Activated T-helper 2 cell treated with anti-CD3 and anti-CD28 coated beads, Interferon-gamma antibody, Interleukin-2, Interleukin-4, amounts not matched to agents 10 μg/mL and 5 μg/mL and 100 μg/mL, durations not matched to agents 14 hours and 24 hours and 36 hours (primary cell): ENCODE measurements at places on chromosomes 13 and 19. TPM values are rescaled to one million over a fixed set of nuclear protein-coding genes. Genes with fewer than 3 reads are reported as not detected.

Gene LYPD3
- total RNA-seq: 2.5 and 3.0 TPM in 2 replicates

Gene ZNF708
- total RNA-seq: 11.0 and 12.1 TPM in 2 replicates

DNA sequence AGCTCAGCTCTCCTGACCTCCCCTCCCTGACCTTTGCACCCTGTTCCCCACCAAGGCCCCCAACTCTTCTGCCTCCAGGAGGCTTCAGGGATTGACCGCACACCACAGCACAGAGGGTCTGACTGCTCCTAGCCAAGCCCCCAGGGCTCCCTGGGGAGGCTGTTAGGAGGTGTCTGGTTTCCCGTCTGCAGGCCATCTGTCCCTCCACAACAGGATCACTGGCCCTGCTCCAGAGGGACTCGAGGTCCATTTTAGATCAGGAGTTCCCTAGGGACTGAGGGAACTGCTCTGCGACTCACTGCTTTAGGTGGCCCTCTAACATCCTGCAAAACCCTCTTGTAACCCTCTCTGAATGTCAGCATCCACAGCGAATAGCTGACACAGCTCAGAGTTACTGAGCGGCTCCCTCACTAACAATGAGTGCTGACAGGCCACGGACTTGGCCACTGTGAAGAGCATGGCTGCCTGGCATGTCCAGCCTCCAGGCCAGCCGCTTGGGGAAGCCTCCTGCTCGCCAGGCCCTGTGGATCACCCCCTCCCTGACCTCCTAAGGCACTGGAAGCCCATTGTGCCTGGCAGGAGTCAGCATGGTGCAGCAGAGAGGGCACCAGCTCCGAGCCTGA, 17.7 kb downstream of the GRIK5 start:
- H3K36me3 ChIP-seq: no peaks in the 10 kb centered on the region
- no peak overlapping the region for H3K27ac ChIP-seq
- no peaks in the 10 kb centered on the region for H3K27me3 ChIP-seq
- no peak for DNase-seq

GRCh38 chr13:48808683-48809082, 155.0 kb downstream of the CYSLTR2 start:
- H3K4me3 ChIP-seq: no peak overlapping the region
- no peak overlapping the region for H3K27ac ChIP-seq

- no peaks in the 10 kb centered on the region for H3K27me3 ChIP-seq
- no peaks in the 10 kb centered on the region for H3K4me1 ChIP-seq
- no peaks in the 10 kb centered on the region for H3K36me3 ChIP-seq
- H3K4me3 ChIP-seq: no peak overlapping the region
- no peak overlapping the region for H3K27ac ChIP-seq
- DNase-seq: no peak
These were observed 45.1 kb downstream of the PCDH20 start for GRCh38 chr13:61370520-61370919.

DNA sequence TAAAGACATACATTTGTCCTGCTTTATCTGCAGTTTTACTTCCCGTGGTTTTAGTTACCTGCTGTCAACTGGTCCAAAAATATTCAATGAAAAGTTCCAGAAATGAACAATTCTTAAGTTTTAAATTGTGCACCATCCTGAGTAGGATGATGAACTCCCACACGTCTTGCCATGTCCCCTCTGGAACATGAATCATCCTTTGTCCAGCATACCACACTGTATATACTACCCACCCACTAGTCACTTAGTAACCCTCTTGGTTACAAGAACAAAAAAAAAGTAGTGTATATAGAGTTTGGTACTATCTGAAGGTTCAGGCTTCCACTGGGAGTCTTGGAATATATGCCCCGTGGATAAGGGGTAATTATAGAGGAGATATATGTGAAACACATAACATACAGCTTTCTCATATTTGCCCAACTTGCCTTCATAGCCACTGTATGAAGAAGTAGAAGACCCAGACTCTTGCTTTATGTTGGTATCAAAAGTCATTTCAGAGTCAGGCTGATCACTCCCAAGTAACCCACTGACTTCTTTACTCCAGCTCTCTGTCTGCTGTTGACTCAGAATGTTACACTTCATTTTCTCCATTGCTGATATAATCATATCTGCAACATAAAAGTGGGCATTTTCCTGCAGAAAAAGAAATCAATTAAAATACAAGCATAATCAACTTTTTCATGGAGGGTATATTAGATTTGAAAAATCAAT, 19.3 kb downstream of the RUBCNL start:
- H3K4me3 ChIP-seq: no peak overlapping the region
- peaks cover 22% of the 10 kb centered on the region for H3K4me1 ChIP-seq
- no peak overlapping the region for H3K27ac ChIP-seq
- no peak for DNase-seq
- peaks cover 2% of the 10 kb centered on the region for H3K27me3 ChIP-seq
